ENCODE measurements at places on chromosomes 13 and 19.

- DNase-seq = no peak
Observed at GRCh38 chr19:58556622-58557220, 1.7 kb downstream of the UBE2M start.

- DNase-seq = no peak
Observed at GRCh38 chr13:33628662-33629061, 189.3 kb upstream of the RFC3 start.

- DNase-seq = no peak
Observed at GRCh38 chr19:6736917-6737283, 480 bp downstream of the GPR108 start.

DNA sequence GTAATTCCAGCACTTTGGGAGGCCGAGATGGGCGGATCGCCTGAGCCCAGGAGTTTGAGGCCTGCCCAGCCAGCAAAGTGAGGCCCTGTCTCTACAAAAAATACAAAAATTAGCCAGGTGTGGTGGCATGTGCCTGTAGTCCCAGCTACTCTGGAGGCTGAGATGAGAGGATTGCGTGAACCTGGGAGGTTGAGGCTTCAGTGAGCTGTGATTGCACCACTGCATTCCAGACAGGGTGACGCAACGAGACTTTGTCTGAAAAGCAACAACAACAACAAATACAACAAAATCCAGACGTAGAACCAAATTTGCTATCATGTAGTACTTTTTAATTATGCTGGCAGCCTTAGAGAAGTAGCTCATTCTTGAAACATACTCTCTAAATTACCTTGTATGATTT, 277.1 kb downstream of the KLF5 start:
- no peak for DNase-seq
